A549 treated with CORT108297 at 1 μM for 4 hours (cell line): ENCODE measurements at places on chromosomes 3 and 15. TPM values are rescaled to one million over a fixed set of nuclear protein-coding genes. Genes with fewer than 3 reads are reported as not detected.

The LRRC49 gene
- 4.4 to 7.2 TPM (median 4.9 TPM) in 5 replicates for total RNA-seq

The GOLGA8T gene
- total RNA-seq, result 0.90 to 1.8 TPM (median 1.7 TPM) in 5 replicates

The SUMF1 gene
- total RNA-seq, result 19.6 to 23.3 TPM (median 21.2 TPM) in 5 replicates

The LCTL gene
- total RNA-seq, result 0.05 TPM in 1 of 5 replicates, not detected in the others

The GOLGA6A gene
- total RNA-seq, result 0.05 to 0.10 TPM (median 0.06 TPM) in 4 of 5 replicates, not detected in the other

The TOP2B gene
- total RNA-seq, result 59.1 to 91.1 TPM (median 63.2 TPM) in 5 replicates

The MESP2 gene
- total RNA-seq, result 0.10 to 0.81 TPM (median 0.47 TPM) in 5 replicates

The GNB4 gene
- total RNA-seq, result 9.4 to 15.6 TPM (median 11.5 TPM) in 5 replicates

The EIF4A2 gene
- 134 to 150 TPM (median 144 TPM) in 5 replicates for total RNA-seq

The A4GNT gene
- not detected in 5 replicates for total RNA-seq

The P3H2 gene
- 28.4 to 46.4 TPM (median 35.6 TPM) in 5 replicates for total RNA-seq

The DNAH12 gene
- total RNA-seq, result 0.03 to 0.15 TPM (median 0.13 TPM) in 5 replicates

The ANKUB1 gene
- 0.06 TPM in 1 of 5 replicates, not detected in the others for total RNA-seq

The DOCK3 gene
- 0.27 to 0.40 TPM (median 0.39 TPM) in 5 replicates for total RNA-seq

The TLR9 gene
- total RNA-seq, result 0.05 to 0.13 TPM in 2 of 5 replicates, not detected in the others

The SLC9C1 gene
- not detected in 5 replicates for total RNA-seq

The GOLGA8R gene
- 0.12 to 0.35 TPM (median 0.26 TPM) in 5 replicates for total RNA-seq

The NT5DC2 gene
- 76.1 to 109 TPM (median 105 TPM) in 5 replicates for total RNA-seq

The SAXO2 gene
- total RNA-seq, result 2.2 to 3.2 TPM (median 2.3 TPM) in 5 replicates

The ATP13A5 gene
- not detected in 5 replicates for total RNA-seq

The GPR87 gene
- total RNA-seq, result 1.4 to 1.8 TPM (median 1.7 TPM) in 5 replicates

The EHD4 gene
- total RNA-seq, result 10.0 to 12.4 TPM (median 11.4 TPM) in 5 replicates

The TMEM212 gene
- total RNA-seq, result not detected in 5 replicates

The PAQR5 gene
- total RNA-seq, result 88.0 to 119 TPM (median 115 TPM) in 5 replicates

The COL6A5 gene
- total RNA-seq, result not detected in 5 replicates

The CPNE9 gene
- 0.09 to 0.24 TPM (median 0.14 TPM) in 5 replicates for total RNA-seq

The RBM5 gene
- total RNA-seq, result 30.1 to 36.0 TPM (median 33.7 TPM) in 5 replicates

The KBTBD13 gene
- total RNA-seq, result not detected in 5 replicates

The DUOX2 gene
- 0.03 to 0.13 TPM (median 0.06 TPM) in 5 replicates for total RNA-seq

The VIPR1 gene
- total RNA-seq, result 0.54 to 0.91 TPM (median 0.63 TPM) in 5 replicates

The NDN gene
- 0.05 to 0.08 TPM (median 0.06 TPM) in 3 of 5 replicates, not detected in the others for total RNA-seq

The OXTR gene
- total RNA-seq, result 9.1 to 11.4 TPM (median 10.4 TPM) in 5 replicates

The ZNF717 gene
- total RNA-seq, result 2.4 to 3.1 TPM (median 3.1 TPM) in 5 replicates

The PLS1 gene
- total RNA-seq, result 11.4 to 14.5 TPM (median 12.9 TPM) in 5 replicates

The SLC12A8 gene
- 0.95 to 1.6 TPM (median 1.0 TPM) in 5 replicates for total RNA-seq

The SYNM gene
- 36.9 to 41.3 TPM (median 37.6 TPM) in 5 replicates for total RNA-seq

The PFN2 gene
- total RNA-seq, result 152 to 170 TPM (median 153 TPM) in 5 replicates

The LMAN1L gene
- 0.03 to 0.08 TPM (median 0.08 TPM) in 3 of 5 replicates, not detected in the others for total RNA-seq

The LYZL4 gene
- not detected in 5 replicates for total RNA-seq

The TPRG1 gene
- 0.11 to 0.28 TPM (median 0.15 TPM) in 5 replicates for total RNA-seq

The VEPH1 gene
- 0.13 to 0.18 TPM (median 0.16 TPM) in 4 of 5 replicates, not detected in the other for total RNA-seq

The CYP8B1 gene
- not detected in 5 replicates for total RNA-seq

The SUCNR1 gene
- total RNA-seq, result 0.05 to 0.14 TPM (median 0.13 TPM) in 5 replicates

The STRIT1 gene
- total RNA-seq, result not detected in 5 replicates

The TM2D3 gene
- 28.4 to 33.0 TPM (median 30.6 TPM) in 5 replicates for total RNA-seq

The SGO1 gene
- 13.8 to 19.7 TPM (median 15.3 TPM) in 5 replicates for total RNA-seq

The SCAANT1 gene
- not detected in 5 replicates for total RNA-seq

The SLC24A5 gene
- not detected in 5 replicates for total RNA-seq
